ENCODE measurements at places on chromosomes 12 and 14.

DNA sequence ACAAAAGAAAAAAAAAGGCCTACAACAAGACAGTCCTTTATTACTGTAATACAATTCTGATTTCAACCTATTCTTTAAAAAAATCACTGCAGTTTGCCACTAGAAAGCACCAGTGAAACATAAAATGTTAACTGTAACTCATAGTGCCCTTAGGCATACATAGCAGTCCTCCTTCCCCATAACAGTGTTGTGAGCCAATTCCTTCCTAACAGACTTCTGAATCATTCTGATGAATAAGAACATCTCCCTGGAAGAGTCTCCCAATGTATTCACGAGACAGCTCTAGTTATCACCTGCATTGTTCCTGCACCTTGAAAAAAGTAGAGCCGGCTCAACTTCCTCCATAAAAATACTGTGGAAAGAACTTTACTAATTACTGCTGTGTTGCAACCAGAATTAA, 213.6 kb upstream of the FSCB start:
- DNase-seq: no peak

GRCh38 chr12:107126796-107127481, 33.6 kb upstream of the CRY1 start:
- DNase-seq: no peak

DNA sequence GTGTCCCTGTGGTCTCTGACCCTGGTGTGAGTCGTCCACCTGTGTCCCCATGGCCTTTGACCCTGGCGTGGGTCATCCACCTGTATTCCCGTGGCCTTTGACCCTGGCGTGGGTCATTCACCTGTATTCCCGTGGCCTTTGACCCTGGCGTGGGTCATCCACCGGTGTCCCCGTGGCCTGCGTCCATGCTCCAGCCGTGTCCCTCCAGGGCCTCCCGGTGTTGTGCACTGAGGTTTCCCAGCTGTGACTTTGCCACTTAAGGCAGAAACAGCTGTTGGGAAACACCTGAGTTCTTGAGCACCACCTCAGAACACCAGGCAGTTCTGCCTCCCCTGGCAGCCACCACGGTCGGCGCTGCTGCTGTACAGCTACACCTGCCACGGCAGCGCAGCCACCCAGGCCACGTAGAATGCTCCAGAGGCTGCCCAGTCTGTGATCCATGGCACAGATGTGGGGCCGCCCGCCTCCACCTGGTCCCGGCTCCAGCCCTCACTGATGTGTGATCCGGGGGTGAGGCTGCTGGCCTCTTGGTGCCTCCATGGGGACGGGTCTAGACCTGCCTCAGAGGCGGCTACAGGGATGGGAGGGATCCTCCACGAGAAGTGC, 69.1 kb upstream of the GALNT9 start:
- DNase-seq: no peak

- DNase-seq: no peak
Observed at GRCh38 chr12:110050927-110051326, 2.6 kb upstream of the C12orf76 start.

GRCh38 chr12:101302741-101303140, 22.8 kb downstream of the UTP20 start:
- no peak for DNase-seq

GRCh38 chr14:83196236-83196635, 1662.6 kb upstream of the SEL1L start:
- no peak for DNase-seq

DNA sequence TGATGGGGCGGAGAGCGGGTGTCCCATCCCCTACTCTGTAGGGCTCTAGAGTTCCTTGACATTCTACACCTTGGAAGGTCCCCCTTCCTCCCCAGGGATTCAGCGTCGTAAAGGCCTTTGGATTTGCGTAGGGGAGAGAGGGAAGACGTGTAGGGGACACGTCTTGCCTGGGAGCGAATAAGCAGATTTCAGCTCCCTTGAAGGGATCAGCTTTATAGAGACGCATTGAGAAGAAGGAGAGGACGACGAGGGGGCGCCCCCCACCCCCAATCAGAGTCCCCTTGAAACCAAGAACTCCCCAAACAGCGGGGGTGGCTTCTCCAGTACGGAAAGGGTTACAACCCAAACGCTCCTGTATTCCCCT, 324 bp downstream of the CALCOCO1 start:
- no peak for DNase-seq

GRCh38 chr14:35339761-35340406, 47.7 kb downstream of the PSMA6 start:
- no peak for DNase-seq

GRCh38 chr14:104350463-104351185, 212.2 kb downstream of the KIF26A start:
- DNase-seq: no peak

DNA sequence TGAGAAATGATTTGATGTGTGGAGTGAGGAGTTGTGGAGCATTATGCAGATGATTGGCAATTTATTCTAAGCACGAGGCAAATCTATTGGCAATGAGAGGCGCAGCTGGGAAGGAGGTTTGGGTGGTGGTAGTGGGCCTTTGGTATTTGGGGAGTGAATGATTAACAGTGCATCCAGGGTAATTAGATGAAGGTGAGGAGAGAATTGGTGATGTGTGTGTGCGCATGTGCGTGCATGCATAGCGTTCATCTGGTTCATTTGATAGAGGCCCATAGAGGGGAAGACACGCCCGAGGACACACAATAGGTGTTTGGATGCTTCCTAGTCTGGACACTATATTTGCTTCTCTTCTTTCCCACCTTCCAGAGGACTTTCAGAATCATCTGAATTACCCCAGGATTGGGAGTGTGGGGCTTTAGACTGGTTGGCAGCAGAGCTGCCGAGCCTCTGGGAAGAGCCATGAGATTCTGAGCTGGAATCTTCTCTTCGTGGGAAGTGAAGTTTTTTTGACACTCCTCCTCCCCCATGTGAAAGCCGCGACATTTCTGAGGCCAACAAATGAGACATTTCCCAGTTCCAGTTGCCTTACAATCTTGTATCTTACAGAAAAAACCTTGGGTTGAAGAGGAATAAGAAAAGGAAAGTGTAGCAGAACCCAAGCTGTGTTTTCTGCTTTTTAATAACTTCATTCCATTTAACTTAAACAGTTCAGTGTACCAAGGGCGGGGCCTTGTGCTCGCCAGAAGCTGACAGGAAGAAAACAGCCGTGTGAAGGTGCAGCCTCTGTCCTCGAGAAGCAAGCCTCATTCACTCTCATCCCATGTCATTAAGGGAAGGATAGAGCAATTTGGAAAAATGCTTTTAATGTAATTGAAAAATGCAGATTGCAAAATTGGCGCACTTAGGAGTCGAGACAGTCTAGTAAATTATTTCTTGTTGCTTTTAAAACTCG, 65.2 kb downstream of the SLC25A47 start:
- DNase-seq: no peak

- DNase-seq: no peak
Observed at GRCh38 chr12:131112021-131112420, 158.3 kb downstream of the ADGRD1 start.

- no peak for DNase-seq
Observed at GRCh38 chr12:103336940-103337339, 158.8 kb downstream of the C12orf42 start.

DNA sequence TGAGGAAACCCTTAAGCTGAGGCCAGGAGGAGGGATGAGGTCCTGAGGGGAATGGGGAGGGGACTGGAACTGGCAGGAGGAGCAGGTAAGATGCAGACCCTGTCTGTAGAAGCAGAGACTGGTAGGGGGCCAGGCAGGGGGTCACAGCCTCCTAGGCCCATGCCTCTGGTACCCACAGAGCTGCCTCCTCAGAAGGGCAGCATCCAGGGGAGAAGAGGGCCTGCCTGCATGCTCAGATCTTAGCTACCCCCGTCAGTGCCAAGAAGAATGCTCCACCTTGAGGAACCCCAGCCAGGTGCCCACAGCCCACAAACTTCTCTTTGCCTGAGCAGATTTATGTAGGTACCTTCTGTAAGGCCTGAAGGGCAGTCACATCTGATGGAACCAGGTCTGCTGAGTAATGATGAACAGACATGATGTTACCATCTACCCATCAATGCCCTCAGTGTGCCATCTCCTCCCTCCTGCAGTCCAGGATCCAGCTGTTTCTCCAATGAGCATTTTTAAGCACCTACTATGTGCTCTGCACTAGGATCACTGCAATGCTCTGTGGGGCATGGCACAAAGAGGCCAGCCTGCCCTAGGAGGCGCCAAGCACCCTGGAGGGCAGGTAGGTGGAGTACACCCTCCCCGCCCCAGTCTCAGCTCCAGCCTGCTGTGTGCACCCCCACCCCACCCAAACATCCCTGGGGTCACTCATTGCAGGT, 24.8 kb upstream of the ZFP36L1 start:
- no peak for DNase-seq

DNA sequence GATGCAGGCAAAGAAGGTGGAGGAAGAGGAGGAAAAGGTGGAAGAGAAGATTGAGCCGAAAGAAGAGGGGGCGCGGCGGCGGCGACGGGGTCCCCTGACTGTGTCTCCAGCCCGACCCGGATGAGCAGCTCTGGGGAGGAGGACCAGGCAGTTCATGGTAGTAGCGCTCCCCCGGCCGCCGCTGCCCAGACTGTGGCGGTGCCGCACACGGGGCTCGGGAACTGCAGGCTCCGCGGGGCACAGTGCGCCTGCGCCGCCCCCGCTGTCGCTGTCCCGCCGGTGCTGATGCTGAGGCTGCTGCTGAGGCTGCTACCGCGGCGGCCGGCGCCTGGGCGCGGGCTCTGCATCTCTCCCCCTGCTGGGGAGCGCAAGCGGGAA, at the start of gene KCNH5:
TSS of gene KCNH5 (minus strand) at position 225 of the 378 bp plus-strand sequence. CDS start 272 bp downstream, outside the sequence.
- DNase-seq: peak; percentile 80

DNA sequence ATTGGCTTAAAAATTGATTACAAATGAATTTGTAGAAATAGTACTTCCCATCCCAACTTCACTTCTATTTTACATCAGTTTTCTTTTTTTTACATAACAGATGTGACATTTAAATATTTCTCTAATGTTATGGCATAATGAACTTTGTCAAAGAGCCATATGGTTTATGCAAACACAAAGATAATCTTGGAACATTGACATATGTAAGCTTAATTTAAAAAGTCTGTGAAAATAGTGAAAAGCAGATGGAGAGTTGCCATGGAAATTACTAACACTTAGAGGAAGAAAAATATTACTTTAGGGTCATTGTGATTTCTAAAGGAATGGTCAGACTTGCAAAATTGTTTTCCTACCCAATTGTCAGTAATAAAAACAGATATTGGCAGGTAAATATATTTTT, 232.4 kb downstream of the AEBP2 start:
- DNase-seq: no peak

DNA sequence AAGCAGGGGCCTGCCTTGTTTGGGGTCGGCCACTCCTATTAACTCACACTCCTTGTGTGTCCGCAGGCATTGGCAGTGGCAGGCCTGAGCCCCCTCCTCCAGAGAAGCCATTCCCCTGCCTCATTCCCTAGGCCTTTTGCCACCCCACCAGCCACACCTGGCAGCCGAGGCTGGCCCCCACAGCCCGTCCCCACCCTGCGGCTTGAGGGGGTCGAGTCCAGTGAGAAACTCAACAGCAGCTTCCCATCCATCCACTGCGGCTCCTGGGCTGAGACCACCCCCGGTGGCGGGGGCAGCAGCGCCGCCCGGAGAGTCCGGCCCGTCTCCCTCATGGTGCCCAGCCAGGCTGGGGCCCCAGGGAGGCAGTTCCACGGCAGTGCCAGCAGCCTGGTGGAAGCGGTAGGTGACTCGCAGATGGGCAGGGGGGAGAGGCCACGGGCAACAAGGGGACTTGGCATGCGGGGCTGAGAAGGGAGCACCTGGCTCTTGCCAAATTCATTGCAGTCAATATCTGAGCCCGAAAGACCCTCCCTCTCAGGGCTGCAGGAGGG, 106.3 kb upstream of the FKBP4 start:
- DNase-seq: no peak

GRCh38 chr12:47156167-47156736, 76.5 kb upstream of the AMIGO2 start:
- no peak for DNase-seq

GRCh38 chr12:65638324-65638723, 186.0 kb upstream of the HMGA2 start:
- no peak for DNase-seq

DNA sequence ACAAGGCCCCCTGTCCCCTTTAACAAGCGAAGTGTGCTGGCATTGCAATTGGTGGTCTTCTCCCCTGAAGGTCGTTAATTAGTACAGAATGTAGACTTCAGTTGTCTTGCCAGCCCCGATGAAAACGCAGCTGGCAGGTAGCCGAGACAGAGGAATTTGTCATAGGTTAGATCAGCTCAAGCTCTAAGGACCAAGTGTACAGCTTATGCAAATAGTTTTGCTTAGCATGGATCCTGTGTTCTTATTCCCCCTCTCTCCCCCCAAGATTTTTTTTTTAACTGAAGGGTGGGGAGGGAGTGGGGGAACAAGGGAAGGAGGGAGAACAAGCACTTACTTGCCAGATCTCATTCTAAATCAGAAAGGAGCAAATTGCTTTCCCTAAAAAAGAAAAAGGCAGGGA, 58.6 kb upstream of the PARP11 start:
- DNase-seq: no peak

- DNase-seq: no peak
Observed at GRCh38 chr14:89214221-89214965, 202.6 kb downstream of the FOXN3 start.

DNA sequence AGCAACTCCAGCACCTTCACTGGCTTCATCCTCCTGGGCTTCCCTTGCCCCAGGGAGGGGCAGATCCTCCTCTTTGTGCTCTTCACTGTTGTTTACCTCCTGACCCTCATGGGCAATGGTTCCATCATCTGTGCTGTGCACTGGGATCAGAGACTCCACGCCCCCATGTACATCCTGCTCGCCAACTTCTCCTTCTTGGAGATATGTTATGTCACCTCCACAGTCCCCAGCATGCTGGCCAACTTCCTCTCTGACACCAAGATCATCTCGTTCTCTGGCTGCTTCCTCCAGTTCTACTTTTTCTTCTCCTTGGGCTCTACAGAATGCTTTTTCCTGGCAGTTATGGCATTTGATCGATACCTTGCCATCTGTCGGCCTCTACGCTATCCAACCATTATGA, 6.8 kb downstream of the OR11G2 start:
- DNase-seq: no peak

- DNase-seq: no peak
Observed at GRCh38 chr14:103891667-103892215, 36.5 kb upstream of the TDRD9 start.

DNA sequence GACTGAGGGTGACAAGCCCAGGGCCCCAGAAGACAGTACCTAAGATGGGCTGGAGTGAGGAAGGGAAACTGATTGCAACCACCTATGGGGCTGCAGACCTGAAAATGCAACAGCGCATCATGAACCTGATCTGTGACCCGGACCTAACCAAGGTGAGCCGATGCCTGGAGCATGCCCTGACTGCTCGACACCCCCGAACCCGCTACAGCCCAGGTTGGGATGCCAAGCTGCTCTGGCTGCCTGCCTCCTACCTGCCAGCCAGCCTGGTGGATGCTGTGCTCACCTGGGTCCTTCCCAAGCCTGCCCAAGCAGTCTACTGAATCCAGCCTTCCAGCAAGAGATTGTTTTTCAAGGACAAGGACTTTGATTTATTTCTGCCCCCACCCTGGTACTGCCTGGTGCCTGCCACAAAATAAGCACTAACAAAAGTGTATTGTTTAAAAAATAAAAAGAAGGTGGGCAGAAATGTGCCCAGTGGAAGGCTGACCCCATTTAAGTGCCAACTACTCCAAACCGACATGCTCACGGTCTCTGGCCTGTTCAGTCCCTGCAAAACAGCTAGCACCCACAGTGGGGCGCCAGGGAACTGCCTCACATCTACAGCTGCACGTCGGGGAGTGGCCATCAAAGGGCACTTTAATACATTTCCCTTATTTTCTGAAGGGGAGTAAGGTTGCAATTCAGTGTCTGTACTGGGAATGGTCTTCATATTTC, 4.2 kb downstream of the RDH5 start:
- DNase-seq: no peak

GRCh38 chr12:50947933-50948626, 4.3 kb upstream of the HIGD1C start:
- no peak for DNase-seq

- DNase-seq: no peak
Observed at GRCh38 chr12:48994224-48995085, 4.7 kb downstream of the DDN start.
